ENCODE measurements at places on chromosomes 11 and 22.

GRCh38 chr11:102831489-102832440 is 11.6 kb downstream of the MMP3 start:
- DNase-seq: no peak

DNA sequence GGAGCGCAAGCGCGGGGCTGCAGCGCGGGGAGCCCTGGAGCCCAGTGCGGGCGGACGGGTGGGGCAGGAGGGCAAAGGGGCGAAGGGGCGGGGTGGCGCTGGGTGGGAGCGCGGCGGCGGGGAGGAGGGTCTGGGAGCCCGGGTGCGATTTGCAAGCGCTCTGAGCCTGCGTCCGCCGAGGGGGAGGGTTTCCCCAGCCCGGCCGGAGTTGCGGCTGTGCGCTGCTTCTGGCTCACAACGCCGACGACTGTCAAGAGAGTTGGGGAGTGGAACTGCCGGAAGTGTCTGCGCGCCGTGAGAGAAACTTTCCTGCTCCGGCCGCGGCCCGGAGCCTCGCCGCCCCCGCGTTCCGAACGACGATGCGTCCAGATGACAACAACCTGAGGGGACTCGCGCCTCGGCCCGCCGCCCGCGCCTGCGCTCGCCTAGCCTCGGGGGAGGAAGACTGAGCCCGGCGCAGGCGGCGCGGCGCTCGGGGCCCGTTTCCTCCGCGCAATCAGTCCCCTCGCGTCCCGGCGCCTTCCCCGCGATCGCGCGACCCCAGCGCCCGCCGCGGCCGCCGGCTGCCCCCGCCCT is at the start of gene ARHGAP42:
TSS of gene ARHGAP42 (plus strand) at position 235 of the 576 bp plus-strand sequence. CDS start 391 bp downstream, outside the sequence.
- DNase-seq: peak; percentile 17

- no peak for DNase-seq
These were observed 2.1 kb downstream of the KMT2A start for GRCh38 chr11:118438314-118438931.

DNA sequence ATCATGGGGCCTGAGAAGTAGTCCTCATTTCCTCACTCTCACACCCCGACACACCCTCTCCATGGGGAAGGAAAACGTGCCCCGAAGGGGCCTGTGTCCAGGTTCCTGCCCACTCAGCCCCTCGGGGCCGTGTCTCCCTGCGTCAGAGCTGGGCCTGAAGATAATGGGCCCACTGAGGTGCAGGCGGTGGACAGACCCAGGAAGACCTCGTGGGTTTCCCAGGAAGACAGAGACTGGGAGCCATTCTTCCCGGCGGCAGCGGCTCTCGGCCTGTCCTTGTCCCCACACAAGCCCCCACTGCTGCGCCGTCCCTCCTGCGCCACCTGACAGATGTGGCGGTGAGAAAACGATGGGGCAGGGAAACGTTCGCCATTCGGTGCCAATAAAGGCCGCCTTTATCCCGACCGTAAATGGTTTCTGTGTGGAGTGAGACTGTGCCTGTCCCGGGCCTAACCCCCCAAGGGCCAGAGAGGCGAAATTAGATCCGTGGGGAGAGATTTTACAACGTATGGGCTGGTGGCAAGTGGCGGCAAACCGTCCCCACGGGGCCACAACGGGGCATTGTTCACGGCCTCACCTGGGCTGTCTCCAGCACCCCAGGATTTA is 89.0 kb downstream of the CDKN1C start:
- DNase-seq: no peak

- DNase-seq: no peak
These were observed 87.3 kb upstream of the MYO18B start for GRCh38 chr22:25654676-25655075.

DNA sequence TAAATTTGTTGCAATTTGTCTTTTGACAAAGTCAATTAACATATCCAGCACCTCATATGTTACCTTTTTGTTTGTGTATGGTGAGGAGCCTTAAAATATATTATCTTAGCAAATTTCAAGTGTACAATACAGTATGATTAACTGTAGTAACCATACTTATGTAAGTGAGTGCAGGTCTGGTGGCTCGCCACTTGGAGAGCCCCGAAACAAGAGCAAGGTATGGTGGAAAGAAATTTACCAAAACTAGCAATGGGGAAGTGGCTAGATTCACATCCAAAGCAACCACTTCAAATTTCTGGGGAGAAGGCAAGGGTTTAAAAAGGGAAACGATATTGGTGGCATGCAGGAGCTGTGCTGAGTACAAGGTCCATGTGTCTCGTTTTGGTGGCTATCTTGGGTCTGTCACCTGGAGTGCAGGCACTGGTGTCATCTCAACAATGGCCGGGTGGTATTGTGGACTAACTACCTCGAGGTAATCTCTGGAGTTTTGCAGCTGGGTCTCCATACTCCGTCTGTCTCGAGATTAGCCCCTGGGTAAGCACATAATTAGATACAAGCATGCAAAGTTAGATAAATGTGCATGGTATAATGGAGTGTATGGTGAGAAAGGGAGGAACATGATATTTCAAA is 8.2 kb upstream of the FNBP4 start:
- DNase-seq: no peak

- no peak for DNase-seq
These were observed 452 bp downstream of the BIRC3 start for GRCh38 chr11:102317768-102318103.

GRCh38 chr11:88102598-88102934 is 72.7 kb downstream of the RAB38 start:
- DNase-seq: no peak

All from cortex of kidney (tissue), 1 donor.